Activated naive CD4-positive, alpha-beta T cell treated with anti-CD3 and anti-CD28 coated beads, Interleukin-2, amount 50 U/mL, for 16 hours (primary cell): ENCODE measurements at places on chromosomes 13 and 19.

DNA sequence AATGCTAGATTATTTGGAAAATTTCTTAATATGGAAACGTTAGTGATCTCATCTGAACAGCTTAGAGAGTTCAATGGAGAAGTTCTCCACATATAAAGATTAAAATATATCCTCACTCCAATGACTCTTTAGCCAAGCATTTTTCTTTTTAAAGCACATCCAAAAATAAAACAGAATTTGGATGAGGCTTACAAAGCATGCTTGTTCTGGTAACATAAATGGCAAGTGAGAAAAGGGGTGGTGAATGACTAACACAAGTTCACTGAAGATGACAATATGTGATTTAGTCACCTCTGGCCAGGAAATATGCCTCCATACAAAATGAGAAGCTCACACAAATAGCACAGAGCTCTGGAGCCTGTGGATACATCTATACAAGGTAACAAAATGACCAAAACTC, 253.0 kb downstream of the PCDH20 start:
- DNase-seq = no peak

- DNase-seq = no peak
Observed at GRCh38 chr19:19485161-19485997, 30.0 kb downstream of the TSSK6 start.

DNA sequence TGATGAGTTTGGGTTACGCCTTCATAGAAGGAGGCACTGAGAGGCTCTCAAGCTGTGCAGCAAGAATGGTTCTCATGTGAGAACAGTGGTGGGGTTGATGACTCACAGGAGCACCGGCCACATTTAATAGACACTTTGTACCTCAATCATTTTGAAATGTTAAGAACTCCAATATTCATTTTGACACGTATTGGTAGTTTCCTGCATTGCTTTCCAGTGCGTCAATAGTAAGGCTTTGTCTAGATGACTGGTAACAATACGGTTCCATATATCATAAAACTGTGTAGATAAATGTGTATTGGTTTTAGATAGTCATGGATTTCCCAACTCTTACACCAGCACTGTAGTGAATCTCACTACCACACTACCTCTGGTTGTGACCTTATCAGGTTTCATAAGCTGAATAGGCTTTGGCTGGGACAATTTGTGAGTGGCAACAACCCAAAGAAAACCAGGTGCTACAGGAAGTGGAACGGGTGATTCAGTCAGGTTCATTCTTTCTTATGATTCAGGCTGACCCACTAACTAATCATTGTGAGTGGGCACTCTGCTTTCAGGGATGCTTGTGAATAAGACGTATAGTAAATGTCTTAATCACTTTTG, 362.6 kb downstream of the KLF5 start:
- no peak for DNase-seq

GRCh38 chr13:37409756-37410155, 188.8 kb downstream of the POSTN start:
- no peak for DNase-seq

GRCh38 chr19:41689993-41690800, 2.1 kb upstream of the CEACAM7 start:
- DNase-seq = no peak

- no peak for DNase-seq
Observed at GRCh38 chr13:49497272-49497671, 1.5 kb downstream of the PHF11 start.

DNA sequence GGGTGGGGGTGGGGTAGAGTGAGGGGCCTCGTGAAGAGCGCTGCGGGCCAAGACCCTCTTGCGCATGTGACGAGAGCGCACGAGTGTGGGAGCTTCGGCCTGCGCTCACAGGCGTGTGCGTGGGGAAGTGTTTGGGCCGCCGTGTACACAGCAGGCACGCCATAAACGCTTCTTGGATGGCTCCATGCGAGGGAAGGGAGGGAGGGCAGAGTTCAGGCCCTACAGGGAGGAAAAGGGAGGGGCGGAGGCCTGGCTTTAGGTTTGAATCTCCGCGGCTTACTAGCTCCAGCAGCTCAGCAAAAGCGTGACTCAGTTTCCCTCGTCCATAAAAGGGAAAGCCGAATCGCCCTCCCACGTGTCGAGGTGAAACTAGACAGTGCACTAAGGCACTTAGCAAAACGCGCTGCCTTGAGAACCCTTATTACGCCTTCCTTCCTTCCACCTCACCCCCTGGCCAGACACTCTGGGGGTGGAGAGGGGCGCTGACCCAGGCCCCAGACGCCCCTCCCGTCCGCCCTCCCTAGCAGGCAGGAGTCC, 12.5 kb downstream of the GADD45B start:
- no peak for DNase-seq

- DNase-seq = no peak
Observed at GRCh38 chr19:32673573-32673972, 1.4 kb downstream of the ANKRD27 start.

DNA sequence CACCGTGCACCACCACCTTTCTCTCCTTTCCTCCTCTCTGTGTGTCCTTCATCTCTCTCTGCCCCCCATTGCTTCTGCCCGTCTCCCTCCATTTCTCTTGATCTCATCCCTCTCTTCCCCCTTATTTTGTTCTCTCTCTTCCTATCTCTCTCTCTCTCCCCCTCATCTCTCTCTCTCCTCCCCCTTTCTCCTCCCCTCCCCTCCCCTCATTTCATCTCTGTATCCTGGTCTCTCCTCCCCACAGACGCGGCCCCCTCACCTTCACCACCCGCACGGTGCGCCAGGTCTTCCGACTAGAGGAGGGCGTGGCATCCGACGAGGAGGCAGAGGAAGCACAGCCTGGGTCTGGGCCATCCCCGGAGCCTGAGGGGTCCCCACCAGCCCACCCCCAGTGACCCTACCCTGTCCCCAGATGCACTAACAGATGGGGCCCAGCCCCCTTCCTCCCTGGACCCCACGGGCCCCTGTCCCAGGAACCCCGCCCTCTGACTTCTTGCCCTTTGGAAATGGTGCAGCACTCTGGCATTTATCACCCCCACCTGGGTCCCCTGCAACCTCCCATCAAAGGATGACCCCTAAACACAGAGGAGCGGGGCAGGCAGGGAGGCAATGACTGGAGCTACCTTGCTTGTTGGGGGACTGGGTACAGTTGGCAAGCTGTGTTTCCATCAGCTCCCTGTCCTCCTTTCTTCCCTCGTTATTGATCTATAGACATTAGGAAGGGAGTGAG, 19.6 kb downstream of the KCNC3 start:
- no peak for DNase-seq

DNA sequence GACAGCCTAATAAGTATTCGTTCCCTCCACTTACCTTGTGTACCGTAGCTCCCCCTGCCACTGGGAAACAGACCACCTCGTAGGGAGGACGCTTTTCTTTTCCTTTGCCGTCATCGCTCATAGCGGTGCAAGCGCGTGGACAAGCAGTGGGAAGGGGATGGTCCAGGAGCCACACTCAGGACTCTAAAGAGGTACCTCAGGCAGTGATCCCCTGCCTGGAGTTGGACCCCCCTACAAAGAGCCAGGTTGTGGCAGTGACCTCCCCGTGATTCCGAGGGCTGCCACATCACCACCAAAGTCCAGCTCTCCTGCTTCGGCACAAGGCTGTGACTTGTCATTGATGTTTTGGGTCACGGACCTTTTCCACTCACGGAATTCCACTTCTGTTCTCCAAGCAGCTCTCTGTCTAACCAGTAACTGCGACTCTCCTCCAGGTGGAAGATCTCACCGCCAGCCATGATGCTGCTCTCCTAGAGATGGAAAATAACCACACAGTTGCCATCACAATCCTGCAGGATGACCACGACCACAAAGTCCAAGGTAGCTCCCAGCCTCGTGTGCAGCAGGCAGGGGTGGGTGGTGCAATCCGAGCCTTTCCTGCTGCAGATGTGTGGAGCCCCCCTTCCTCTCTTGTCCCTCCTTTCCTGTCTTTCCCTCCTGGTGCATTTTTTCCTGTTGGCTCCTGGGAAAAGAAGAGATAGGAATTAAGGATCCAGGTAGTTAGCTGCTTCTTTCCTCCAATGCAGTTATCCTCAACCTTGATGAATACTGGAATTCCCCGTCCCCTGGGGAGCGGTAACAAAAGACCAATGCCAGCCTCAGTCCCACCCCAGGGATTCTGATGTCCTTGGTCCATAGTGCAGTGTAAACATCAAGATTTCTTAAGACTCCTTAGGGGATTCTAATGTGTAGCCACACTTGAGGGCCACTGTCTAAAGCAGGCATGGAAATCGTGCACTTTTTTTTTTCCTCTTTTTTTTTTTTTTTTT, 107.7 kb downstream of the SLC7A1 start:
- DNase-seq = no peak

DNA sequence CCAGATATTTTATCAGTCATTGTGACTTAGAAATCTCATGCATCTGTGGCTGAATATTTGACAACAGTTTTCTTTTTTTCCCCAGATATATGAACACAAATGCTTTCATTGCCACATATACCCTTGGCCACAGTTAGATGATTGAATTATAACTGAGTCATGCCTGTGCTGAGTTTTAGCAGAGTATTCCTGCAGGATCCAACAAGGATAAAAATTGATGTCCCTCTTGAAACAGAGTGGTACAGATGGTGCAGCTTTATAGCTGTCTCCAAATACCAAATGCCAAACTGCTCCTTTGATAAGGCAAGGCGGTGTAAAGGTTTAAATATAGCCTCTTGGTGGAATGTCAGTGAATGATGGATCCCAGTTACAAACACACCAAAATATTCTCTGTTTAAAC, 428.5 kb downstream of the GPC6 start:
- no peak for DNase-seq

DNA sequence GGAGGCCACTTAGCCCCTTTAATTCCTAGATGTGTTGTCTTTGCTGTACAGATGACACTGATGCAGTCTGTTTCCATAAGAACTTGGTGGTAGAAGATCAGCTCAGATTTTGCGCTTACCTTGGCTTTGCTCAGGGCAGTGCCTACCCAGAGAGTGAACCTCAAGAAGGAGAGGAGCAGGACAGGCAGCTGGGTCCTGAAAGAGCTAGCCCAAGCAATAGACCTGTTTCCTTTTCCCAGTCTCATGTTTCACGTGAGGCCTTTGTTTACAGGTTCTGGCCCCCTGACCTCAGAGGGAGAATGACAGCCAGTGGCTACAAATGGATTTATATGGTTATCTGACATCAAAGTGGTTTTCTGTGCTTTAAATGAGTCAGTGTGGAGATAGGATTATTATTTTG, 40.1 kb downstream of the METTL21C start:
- no peak for DNase-seq

DNA sequence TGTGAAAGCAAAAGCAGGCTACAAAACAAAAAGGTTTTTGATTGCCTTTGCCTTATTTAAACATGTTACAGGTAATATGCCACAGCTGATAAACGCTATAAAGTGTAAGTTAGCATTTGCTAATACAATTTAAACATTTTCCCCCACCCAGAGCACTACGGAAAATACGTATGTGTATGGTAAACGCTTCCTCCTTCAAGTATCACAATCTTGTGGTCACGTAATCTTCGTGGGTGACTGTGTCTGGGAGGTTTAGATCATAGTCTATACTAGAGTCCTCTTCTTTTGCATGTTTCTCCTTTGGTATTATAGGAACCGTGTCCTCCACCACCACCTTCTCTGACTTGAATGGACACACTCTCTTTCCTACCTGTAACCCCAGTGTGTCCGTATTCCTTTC, 38.1 kb upstream of the POSTN start:
- no peak for DNase-seq

DNA sequence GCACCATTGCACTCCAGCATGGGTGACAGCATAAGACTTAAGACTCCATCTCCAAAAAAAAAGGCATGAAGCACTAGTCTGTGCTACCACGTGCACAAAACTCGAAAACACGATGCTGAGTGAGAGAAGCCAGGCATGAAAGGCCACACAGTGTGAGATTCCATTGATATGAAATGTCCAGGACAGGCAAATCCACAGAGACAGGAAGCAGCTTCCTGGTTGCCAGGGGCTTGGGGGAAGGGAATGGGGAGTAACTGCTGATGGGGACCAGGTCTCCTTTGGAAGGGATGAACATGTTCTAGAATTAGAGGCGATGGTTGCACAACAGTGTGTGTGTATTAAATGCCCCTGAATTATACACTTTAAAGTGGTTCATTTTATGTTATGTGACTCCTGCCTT, 15.9 kb upstream of the JUND start:
- no peak for DNase-seq

DNA sequence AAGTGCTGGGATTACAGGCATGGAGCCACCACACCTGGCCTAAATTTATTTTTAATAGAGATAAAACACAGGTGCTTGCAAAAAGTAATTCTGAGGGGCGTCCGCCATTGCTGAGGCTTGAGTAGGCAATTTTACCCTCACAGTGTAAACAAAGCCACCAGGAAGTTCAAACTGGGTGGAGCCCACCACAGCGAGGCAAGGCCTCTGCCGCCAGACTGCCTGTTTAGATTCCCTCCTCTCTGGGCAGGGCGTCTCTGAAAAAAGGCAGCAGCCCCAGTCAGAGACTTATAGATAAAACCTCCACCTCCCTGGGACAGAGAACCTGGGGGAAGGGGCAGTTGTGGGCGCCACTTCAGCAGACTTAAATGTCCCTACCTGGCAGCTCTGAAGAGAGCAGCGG, 50.7 kb downstream of the B3GLCT start:
- DNase-seq = no peak

GRCh38 chr19:51750400-51751094, 1.1 kb downstream of the FPR1 start:
- no peak for DNase-seq

DNA sequence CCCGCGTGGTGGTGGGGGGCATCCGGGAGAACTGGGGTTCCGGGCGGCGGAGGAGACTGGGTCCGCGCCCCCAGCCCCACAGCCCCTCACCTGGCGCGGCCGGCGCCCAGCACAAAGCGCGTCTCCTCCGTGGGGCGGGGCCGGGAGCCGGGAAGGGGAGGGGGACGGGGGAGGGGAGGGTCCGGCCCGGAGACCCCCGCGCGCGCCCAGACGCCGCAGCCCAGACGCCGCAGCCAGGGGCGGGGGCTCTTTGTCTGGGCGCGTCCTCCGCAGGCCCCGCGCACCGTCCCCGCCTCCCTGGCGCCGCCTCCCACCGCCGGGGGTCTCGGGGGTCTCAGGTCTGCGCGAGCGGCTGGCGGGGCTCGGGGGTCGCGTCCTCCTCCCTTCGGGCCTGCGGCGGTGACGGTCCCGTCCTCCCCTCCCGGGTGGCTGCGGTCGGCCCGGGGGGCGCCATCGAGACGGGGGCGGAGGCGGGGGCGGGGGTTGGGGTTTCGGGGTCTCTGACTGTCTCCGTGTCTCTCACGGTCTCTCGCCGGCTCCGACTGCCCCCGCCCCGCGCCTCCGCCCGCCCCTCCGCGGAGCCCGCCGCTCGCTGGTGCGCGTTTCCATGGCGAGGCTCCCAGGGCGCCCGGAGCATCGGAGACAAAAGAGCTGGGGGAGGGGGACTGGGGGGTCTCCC, at the start of gene PLPPR3:
TSS of gene PLPPR3 (minus strand) at position 131 of the 679 bp plus-strand sequence. CDS start 396 bp downstream, outside the sequence.
- DNase-seq = no peak

GRCh38 chr13:107976628-107977027, 238.7 kb downstream of the LIG4 start:
- no peak for DNase-seq

- DNase-seq = no peak
Observed at GRCh38 chr13:50686551-50686950, 156.9 kb downstream of the DLEU7 start.

DNA sequence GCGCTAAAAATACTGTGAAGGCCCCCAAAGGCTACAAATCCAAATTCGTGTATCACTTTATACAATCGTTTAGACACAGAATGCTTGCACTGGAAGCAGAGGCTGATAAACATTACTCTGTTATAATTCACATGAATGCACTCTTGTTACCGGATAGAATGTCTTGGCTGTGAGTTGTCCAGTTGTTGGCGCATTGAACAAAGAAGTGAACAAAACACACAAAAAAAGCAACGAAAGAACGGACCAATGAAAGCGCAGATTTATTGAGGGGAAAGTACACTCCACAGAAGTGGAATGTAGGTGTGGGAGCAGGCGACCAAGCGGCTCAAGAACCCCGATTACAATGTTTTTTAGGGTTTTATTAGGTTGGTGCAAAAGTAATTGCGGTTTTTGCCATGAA, 529 bp upstream of the ZNF418 start:
- no peak for DNase-seq
